ENCODE measurements at places on chromosomes 7 and 10. TPM values are rescaled to one million over a fixed set of nuclear protein-coding genes. Genes with fewer than 3 reads are reported as not detected.

- DNase-seq = no peak
Measured at GRCh38 chr10:98528166-98528804, 81.5 kb upstream of the HPS1 start.

SFTPA1 gene
- not detected for total RNA-seq

GRCh38 chr7:36015733-36016132 is 137.3 kb upstream of the EEPD1 start:
- no peak for DNase-seq

DNA sequence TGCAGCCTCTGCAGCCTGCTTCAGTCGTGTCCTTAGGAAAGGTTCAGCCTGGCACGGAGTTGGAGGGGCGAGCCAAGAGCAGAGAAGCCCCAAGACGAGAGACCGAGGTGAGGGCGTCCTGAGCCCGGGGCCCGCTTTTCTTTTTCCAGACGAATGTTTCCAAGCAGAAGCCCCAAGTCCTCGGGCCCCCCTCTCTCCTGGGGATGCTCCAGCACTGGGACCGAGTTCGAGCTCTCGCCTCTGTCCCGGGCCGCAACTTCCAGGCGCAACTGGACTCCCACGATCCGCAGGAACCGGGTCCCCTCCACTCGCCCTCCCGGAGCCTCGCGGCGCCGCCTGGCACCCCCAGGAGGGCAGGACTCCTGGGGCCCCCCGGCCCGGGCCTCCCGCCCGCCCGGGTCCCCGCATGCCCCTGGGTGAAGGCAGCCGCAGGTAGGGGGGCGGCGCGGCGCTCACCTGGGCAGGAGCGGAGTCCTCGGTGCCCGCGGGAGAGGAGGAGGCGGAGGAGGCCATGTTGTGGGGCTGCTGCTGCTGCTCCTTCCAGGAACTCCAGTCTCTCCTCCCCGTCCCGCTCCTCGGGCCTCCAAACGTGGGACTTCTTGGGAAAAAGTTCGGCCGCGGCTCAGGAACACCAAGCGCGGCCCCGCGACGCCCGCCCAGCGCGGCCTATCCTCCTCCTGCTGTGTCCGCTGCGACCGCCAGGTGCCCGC is 45.3 kb upstream of the CDK1 start:
- DNase-seq = peak; percentile 42

GRCh38 chr7:19248115-19248514 is 102.9 kb upstream of the FERD3L start:
- no peak for DNase-seq

- no peak for DNase-seq
Measured at GRCh38 chr10:127149501-127150081, 46.8 kb downstream of the INSYN2A start.

- no peak for DNase-seq
Measured at GRCh38 chr10:69780077-69780476, 21.6 kb upstream of the COL13A1 start.

PPP1R17 gene
- not detected for total RNA-seq

DNA sequence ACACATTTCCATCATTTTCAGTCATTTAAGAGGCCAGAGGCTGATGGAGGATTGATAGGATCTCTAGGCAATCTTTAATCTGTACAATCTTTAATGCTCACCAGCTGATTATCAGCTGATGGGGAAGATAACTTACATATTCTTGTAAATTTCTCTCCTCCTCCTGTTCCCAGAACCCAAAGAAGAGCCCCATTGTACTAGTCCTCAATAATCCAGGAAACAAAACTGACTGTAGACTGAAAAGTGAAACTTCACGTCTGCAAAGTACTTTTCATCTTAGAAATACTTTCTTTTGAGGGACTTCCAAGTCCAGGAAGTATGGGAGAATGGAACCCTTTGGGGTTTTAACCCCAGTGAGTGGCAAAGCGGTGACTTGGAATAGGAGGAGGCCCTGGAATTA is 283.3 kb downstream of the FRMD4A start:
- DNase-seq = no peak

DNA sequence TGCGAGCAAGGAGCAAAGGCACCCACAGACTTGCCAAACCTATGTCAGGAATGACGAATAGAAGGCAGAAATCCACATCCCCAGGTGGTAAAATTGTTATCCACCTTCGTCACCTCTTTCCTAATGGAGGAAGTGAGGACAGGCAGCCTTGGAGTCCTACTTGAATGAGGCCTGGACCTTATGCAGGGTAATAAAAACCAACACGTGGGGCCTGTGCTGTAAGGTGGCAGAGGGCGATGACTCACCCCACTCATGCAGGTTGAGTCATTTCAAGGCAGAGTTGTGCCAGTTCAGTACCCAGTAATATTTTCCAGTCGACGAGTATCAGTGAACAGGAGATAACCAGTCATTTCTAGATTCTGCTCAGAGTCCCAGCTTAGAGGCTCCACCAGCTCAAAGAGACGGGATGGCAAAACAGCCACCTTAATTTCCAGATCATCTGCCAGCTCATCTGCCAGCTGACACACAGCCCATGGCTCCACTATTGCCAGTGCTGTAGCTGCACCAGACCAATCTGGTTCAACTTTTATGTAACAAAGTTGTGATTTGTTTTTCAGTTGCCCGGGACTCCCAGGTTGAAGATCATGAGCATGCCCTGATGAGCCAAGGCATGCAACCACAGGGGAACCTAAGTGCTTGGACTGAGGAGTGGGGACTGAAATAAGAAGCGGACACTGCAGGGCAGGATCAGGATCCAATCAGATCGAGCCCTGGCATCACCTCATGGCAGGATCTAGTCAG is 176.2 kb upstream of the ITGB1 start:
- DNase-seq = peak; percentile 82

PON1 gene
- total RNA-seq = not detected

- no peak for DNase-seq
Measured at GRCh38 chr10:122659126-122659525, 40.5 kb downstream of the C10orf120 start.

DNA sequence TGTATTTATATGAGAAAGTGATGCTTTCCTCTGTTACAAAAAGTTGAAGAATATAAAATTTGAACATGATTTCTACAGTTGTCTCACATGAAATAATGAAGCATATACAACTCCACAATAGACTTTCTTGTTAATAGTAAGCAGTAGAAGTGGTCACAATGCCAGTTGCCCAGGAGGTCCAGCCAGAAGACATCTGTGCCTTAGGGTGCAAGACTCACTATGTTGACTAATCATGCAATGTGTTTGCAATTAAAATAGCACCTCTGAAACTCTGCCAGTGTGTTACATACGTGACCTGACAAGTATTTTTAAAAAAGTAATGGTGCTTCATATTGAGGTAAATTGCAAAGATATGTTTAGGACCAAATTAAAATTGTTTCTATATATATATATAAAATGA is 547.2 kb downstream of the ETV1 start:
- no peak for DNase-seq

RNF32 gene
- total RNA-seq = 2.9 TPM

DNA sequence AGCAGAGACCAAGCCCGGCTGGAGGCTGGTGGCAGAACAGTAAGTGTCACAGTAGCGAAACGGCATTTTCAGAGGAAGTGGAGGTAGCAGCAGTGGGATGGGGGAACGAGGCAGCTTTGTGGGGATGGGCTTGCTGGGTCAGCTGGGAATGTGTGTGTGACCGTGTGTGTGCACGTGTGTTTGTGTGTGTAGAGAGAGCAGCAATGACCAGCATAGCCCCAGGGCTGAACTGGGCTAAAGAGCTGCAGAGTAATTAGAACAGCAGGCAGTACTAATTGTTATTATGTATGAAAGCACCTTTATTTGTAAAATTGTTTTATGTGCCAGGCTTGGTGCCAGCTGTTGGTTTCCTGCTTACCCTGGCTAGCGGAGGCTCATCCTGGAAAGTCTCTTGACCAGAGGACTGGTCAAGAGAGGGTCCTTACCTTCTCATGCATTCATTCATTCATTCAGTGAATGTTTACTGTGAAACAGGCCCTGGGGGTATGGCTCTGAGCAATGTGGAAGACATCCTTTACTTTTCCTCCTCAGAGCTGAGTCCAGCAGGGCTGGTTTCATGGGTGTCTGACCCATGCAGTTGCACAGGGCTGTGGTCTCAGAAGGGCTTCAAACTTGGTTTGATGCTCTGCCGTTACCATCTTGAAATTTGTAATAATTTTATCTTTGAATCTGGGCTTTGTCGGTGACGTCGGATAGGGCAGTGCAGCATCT is 184.6 kb downstream of the SEC23IP start:
- no peak for DNase-seq

DNA sequence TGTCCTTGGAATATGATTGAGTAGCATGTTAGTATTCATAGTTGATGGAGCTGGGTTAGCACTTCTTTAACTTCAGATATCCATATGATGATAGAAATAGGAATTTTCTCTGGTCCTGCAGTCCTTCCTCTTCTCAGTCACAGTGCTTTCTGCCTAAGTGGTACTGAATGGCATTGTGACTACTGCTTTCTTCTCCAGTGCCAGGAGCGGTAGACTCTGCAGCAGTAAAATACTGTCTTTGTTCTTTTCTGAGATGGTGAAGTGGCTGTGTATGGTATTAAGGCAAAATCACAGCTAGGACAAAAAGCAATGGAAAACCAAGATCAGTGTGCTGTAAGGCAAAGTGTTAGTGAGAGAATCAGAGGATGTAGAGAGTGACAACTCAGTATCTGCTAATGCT is 46.6 kb downstream of the C1GALT1 start:
- DNase-seq = no peak

GRCh38 chr10:115022733-115023132 is 70.4 kb upstream of the ATRNL1 start:
- no peak for DNase-seq

BLNK gene
- not detected for total RNA-seq

SEMA4G gene
- 0.26 TPM for total RNA-seq

DNA sequence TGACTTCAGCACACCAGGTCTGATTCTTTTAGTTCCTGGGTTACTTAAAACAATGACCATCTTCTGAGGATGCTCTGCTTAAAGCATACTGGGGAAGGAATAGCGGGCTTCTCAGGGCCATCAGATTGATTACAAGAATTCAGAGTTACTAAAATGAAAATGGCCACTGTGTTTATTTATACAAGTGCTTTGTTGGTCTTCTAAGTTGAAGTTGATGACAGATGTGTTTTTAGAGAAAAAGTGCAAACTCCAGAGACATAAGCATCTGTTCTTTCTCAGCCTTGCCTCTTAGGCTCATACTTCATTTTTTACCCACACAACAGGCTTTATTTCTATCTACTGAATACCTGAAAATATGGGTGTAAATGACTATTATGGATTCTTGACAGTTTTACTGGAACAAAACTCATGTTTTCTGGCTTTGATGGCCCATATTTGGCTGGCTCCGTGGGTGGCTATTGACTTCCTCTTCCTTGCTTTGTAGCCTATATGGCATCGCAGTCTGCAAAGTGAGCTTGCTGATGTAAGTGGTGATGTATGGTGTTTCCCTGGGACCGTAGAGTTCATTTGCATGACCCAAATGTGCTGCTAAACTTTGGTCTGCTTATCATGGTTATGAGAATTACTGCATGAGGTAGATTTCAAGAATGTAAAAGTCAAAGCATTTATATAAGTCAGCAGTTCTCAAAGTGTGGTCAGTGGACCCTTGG is 121.3 kb downstream of the BMPER start:
- no peak for DNase-seq

- no peak for DNase-seq
Measured at GRCh38 chr7:7812112-7812511, 93.7 kb upstream of the RPA3 start.

DNA sequence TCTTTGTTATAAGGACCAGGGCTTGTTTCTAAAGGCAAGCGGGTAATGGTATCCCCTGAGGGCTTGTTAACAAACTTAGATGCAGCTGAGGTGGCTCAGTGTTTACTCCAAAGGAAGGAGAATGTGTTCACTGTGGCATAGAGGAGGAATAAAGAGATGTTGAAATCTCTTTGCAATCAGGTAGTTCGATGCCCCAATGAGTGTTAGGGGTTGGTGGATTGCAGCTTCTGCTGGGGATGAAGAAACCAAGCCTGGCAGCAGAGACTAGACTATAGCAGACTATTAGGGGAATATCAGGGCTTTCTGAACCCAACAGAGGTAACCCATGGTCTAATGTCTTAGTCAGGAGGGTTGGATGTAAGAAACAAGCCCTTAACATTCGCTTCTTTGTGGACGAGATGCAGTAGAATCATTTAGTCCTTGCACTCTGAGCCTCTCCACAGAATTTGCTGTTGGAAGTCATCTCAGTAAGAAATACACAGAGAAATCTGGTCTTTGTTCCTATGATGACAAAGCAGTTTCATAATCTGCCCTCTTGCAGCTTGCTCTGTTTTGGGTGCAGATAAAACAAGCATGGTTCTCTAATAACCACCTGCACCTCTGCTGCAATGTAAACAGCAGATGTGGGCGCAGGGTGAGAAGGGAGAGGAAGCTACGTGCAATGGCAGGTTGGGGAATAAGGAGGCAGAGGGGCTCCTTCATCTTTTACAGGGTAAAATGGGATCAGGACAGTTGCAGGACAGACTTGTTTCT is 108.6 kb downstream of the NRF1 start:
- no peak for DNase-seq

DNA sequence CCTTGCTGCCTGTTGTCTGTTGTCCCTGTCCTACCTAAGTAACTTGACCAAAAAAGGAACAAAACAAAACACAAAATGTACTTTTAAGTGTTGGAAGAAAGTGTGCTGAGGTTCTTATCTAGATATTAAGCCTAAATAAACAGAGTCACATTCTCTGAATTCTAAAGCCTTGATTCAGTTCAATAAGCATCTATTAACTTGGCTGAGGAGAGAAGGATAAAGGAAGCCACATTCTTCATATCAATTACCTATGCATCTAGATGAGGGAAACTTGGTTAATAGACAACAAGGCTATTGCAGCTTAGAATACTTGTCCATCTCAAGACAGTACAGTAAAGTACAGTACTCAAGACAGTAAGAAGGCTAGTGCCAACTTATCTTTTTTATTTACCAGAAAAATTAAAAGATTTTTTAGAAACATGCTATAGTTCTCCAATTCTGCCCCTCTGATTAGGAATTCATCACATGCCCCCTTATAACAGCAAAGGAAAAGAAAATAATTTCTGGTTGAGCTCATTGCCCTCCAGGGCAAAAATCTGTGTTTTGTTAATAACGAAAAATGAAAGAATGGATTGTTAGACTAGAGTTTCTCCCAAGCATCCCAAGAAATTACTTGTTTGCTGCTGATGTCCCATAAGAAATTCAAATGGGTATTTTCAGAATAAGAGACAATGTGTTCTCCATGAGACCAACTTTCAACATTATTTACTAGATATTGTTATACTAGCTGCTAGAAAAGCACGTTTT is 546.5 kb upstream of the SEMA3D start:
- no peak for DNase-seq
